Epithelial cell of esophagus (primary cell): ENCODE measurements at places on chromosomes 7 and 10.

DNA sequence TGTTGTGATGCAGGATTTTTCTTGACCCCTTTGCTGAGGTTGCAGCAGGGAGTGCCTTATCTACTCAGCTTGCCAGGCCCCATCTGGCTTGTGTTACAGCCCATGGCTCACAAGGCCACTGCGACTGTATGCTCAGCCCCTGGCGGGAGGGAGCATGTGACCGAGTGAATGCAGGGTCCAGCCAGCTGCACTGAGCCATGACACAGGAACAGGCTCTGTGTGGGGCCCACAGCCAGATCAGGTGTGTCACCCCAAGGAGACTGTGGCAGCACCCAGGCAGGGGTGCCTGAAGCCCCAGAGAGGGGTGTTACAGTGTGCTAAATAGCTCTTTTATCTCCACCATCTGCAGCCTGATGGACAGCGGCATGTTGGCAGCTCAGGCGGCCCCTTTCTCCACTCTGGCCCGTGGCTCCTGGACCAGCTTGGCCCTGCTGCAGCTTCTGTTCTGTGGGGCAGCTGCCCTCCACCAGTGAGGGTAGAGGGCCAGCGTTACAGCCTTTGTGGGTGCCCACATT lies 2.6 kb upstream of the PCBD1 start:
- no peak for DNase-seq

DNA sequence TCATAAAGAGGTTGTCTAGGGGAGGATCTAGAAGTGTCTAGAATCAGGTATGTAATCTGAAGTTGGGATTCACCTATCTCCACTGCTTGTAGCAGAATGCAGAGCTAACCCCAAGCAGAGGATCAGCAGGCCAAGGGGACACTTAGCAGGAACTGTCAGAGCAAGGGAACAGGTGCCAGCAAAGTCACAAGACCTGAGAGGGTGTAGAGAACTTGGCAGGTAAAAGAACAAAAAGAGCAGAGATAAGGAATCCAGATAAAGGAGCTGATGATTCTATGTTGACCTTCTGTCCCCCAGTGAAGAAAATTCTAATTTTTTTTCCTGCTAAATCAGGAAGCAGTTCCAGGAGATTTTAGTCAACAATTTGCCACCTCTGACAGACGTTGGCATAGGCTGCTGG lies 91.4 kb upstream of the CCDC71L start:
- DNase-seq: no peak

DNA sequence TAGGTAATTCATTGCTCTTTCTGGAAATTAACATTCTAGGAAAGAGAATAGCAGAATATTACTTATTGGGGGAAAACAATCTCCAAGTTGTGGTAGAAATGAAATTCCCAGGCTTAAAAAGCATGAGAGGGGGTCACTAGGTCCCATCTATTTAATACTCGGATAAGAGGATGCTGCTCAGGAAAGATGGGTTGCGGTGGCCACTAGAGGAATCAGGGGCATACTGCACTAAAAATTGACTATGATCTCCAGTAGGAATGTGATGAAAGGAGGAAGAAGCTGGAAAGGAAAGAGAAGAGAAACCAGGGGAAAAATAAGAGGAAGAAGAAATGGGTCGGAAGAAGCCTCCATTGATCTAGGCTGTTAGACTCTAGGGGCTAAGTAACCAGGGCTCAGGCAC lies 192.8 kb downstream of the GPAM start:
- no peak for DNase-seq

DNA sequence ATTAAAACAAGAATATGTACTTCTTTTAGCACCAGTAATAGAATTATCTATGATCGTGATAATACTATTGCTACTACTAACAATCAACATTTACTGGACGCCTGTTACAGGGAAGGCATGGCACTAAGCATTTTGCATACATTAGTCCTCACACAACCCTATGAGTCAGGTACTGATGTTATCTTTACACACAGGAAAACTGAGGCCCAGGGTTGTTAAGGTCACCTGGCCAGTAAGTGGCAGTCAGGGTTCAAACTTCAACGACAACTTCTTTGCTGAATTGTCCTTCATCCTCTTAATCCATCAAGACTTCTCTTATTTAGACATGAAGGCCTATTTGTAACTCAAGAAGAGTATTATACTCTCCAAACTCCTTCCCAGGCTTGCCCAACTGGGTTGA lies 41.9 kb upstream of the ACSL5 start:
- no peak for DNase-seq

DNA sequence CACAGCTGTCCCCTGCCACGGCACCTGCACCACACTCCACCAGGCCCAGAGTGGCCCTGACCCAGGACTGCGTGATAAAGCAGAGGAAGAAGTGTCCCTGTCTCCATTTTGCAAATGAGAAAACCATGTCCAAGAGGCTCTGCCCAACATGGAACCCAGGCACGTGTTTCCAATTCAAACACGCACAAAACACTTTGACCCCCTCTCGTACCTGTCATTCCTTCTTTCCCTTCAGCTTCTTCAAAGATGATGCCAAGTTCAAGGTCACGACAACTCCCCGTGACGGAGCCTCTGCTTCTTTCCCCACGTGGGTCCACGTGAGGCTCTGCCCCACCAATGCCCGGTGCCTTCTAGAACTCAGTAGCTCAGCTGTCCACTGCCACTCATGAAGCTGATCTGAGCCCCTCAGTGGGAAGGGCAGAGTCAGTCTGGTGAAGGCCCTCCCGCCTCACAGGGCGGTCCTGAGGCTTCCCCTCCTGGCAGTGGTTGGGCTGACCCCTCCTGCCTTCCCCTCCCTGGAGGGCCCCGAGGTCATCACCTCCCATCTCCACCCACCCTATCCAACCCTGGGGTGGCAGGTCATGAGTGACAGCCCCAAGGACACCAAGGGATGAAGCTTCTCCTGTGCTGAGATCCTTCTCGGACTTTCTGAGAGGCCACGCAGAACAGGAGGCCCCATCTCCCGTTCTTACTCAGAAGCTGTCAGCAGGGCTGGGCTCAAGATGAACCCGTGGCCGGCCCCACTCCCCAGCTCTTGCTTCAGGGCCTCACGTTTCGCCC lies 19.0 kb downstream of the CALML5 start:
- no peak for DNase-seq

DNA sequence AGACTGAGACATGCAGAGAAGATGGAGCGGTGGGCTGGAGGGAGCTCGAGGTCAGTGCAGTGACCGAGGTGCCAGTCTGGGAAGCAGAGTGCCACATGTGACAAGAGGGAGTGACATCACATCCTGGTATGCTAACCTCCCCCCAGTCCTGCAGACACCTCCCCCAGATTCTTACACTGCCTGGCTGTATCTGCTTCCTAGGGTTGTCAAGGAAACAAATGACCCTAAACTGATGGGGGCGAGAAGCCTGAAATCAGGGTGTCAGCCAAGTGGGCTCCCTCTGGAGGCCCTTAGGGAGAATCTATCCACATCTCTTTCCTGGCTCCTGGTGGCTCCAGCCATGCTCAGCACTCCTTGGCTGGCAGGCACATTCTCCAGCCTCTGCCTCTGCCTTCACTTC lies 316.1 kb upstream of the ZMIZ1 start:
- no peak for DNase-seq

GRCh38 chr7:158825628-158826289 lies 3.5 kb downstream of the ESYT2 start:
- DNase-seq: no peak

- no peak for DNase-seq
These were observed 239.0 kb downstream of the DIP2C start for GRCh38 chr10:450463-450862.

DNA sequence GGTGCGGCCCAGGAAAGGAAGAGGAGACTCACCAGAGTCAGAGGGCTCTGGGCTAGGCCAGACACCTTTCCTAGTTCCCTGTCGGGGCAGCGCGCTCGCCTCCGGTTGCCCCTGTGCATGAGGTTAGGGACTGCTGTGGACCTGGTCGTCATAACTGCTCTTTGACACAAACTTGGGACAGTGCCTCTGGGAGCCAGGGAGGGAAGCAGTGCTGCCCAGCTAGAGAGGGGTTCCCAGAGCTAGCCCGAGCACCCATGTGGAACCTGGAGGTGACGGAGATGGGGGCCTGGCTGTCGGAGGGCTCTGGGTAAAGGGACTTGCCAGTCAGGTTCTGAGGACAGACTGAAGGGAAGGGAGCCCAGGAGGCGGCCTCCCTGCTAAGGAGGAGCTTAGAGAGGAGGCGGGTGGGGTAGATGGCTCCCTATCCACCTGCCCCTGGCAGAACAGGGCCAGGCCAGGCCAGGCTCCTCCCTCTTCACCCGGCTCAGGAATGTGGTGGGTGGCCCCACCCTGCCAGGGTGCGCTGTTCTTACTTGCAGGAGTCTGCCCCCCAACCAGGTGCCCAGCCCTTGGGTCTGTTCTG lies 29.7 kb downstream of the AGAP3 start:
- DNase-seq: peak; percentile 98

GRCh38 chr10:125003146-125003900 lies 61.4 kb downstream of the ZRANB1 start:
- no peak for DNase-seq

DNA sequence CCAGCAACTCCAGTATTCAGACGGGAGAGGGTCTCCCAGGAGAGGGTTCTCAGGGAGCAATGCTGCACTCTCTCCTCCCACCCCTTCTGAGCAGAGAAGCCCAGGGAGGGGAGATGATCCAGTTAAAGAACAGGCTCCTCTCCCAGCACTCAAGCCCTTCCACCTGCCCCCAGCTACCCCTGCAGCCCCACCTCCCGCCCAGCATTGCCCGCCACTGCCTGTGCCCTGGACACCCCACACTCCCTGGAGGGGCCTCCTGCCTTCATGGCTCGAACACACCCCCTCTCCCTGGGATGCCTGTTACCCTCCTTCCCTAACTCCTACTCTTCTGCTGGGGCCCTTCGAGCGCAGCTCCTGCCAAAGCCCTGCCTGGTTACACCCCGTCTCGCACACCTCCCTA lies 66.8 kb downstream of the ELFN1 start:
- no peak for DNase-seq

- no peak for DNase-seq
These were observed 609.4 kb downstream of the LRMDA start for GRCh38 chr10:76040830-76041220.

- DNase-seq: no peak
These were observed 23.0 kb upstream of the SNX13 start for GRCh38 chr7:17963281-17963680.

GRCh38 chr10:1287971-1288401 lies 231.8 kb downstream of the WDR37 start:
- peak; percentile 88 for DNase-seq

DNA sequence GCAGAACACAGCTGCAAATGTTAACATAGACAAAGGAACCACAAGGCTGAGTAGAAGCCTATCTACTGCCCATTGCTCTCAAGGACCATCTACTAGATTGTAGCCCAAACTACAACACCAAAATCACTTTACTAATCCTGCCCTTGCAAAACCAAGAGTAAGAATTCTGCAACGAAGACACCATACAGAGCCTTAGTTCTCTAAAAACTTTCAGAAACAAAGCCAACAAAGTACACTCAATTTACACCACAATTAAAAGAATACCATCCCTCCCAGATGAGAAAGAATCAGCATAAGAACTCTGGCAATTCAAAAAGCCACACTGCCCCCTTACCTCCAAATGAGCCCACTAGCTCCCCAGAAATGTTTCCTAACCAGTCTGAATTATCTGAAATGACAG lies 294.3 kb downstream of the CTNNA3 start:
- no peak for DNase-seq

- no peak for DNase-seq
These were observed 73.4 kb downstream of the SGMS1 start for GRCh38 chr10:50550291-50550839.

GRCh38 chr10:60044971-60045370 lies 138.6 kb upstream of the CCDC6 start:
- no peak for DNase-seq

DNA sequence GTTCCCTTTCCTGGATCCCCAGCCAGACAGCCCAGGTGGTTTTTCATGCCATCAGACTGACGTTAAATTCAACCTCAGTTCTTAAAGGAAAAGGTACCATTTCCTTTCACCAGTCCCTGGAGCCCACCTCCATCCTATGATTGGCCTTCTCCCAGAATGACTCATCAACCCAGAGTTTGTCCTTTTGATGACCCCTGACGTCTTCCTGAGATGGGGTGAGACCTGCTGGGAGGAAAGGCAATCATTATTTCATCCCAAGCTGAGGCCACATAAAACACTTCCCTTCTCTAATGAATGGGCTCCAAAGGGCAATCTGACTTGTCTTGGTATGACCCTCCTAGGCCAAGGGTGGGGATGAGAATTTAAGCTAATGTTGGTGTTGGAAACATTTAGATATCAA lies 750.7 kb downstream of the SUGCT start:
- DNase-seq: no peak

- no peak for DNase-seq
These were observed 252.3 kb downstream of the ARL4A start for GRCh38 chr7:12939694-12940093.

DNA sequence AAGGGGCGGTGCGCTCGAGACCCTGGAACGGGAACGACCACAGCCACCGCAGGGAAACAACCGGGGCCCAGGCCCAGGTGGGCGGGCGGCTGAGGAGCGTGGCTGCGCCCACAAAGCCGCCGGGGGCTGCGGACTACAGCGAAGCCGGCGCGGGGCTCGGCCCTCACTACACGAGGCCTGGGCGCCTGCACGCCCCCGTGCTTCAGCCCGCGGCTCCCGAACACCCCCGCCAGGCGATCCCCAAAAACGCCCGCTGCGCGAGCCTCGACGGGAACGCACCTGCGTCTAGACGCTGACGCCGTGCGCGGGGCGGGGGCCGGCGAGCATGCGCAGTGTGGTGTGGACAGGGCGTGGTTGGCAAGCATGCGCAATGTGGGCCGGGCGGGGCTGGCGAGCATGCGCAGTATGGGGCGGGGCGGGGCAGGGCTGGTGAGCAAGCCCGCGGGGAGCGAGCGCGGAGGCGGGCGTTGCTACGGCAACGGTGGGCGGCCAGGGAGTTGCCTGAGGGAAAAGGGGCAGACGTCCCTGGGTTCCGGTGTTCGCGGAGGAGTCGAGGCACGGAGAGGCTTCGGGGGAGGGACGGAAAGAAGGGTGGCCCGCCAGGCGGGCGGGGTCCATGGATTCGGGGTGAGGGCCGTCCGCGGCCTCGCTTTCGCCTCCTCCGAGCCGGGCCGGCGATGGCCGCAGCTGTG lies at the start of gene RNF32:
RNF32 (plus strand) TSS at position 518 of the 692 bp plus-strand sequence. CDS start 3,104 bp downstream, outside the sequence.
- DNase-seq: peak; percentile 95

DNA sequence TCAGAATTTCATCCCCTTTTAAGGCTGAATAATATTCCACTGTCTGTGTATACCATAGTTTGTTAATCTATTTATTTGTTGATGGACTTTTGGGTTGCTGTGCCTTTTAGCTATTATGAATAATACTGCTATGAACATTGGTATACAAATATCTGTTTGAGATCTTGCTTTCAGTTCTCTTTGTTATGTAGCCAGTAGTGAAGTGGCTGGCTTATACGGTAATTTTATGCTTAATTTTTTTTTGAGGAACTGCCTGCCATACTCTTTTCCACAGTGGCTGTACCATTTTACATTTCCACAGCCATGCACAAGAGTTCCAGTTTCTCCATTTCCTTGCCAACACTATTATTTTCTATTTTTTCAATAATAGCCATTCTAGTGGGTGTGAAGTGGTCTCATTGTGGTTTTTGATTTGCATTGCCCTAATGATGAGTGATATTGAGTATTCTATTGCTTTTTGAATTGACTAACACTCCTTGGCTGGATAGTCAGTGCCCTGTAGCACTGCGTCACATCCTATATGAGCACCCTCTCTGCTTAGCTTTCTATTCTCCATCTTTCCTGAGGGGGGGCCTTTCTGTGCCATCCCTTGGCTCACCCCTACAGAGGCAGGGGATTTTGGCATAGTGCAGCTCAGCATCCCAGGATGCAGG lies 29.4 kb upstream of the RAPGEF5 start:
- no peak for DNase-seq

- DNase-seq: peak; percentile 96
These were observed 185.0 kb upstream of the TMEM196 start for GRCh38 chr7:19958309-19958896.

GRCh38 chr7:94297397-94297838 lies 97.3 kb upstream of the COL1A2 start:
- DNase-seq: peak; percentile 86
